Frontal cortex (tissue), 4 donors: ENCODE measurements at places on chromosomes 2 and 18. TPM values are rescaled to one million over a fixed set of nuclear protein-coding genes. Genes with fewer than 3 reads are reported as not detected.

FSHR gene
- not detected for total RNA-seq

KATNAL2 gene
- 3.7 TPM for total RNA-seq

SLC5A7 gene
- 1.6 TPM for total RNA-seq

DOCK10 gene
- total RNA-seq, result 10.2 TPM

PPP1R1C gene
- under 0.01 TPM for total RNA-seq

TEX44 gene
- total RNA-seq, result not detected

PTPRN gene
- 24.5 TPM for total RNA-seq

IL1F10 gene
- not detected for total RNA-seq

MERTK gene
- total RNA-seq, result 2.4 TPM

CSRNP3 gene
- total RNA-seq, result 214 TPM

SKA1 gene
- 2.0 TPM for total RNA-seq

HOXD13 gene
- not detected for total RNA-seq

PASK gene
- total RNA-seq, result 15.1 TPM

TSPYL6 gene
- not detected for total RNA-seq

PPIG gene
- 43.6 TPM for total RNA-seq

SCN2A gene
- total RNA-seq, result 160 TPM

TGFA gene
- total RNA-seq, result 14.3 TPM

SLC40A1 gene
- 45.2 TPM for total RNA-seq

ALPG gene
- not detected for total RNA-seq

ACMSD gene
- not detected for total RNA-seq

GATA6 gene
- total RNA-seq, result under 0.01 TPM

DPY30 gene
- total RNA-seq, result 69.3 TPM

SRD5A2 gene
- not detected for total RNA-seq

TXNDC2 gene
- not detected for total RNA-seq

LYPD6B gene
- 4.5 TPM for total RNA-seq

ANKRD30BL gene
- total RNA-seq, result 12.6 TPM

KCNE4 gene
- total RNA-seq, result 2.4 TPM

COQ10B gene
- 35.9 TPM for total RNA-seq

IL36B gene
- not detected for total RNA-seq
